ENCODE measurements at places on chromosomes 3 and 15.

GRCh38 chr3:32237670-32238452 is 619 bp upstream of the CMTM8 start:
- DNase-seq = no peak

DNA sequence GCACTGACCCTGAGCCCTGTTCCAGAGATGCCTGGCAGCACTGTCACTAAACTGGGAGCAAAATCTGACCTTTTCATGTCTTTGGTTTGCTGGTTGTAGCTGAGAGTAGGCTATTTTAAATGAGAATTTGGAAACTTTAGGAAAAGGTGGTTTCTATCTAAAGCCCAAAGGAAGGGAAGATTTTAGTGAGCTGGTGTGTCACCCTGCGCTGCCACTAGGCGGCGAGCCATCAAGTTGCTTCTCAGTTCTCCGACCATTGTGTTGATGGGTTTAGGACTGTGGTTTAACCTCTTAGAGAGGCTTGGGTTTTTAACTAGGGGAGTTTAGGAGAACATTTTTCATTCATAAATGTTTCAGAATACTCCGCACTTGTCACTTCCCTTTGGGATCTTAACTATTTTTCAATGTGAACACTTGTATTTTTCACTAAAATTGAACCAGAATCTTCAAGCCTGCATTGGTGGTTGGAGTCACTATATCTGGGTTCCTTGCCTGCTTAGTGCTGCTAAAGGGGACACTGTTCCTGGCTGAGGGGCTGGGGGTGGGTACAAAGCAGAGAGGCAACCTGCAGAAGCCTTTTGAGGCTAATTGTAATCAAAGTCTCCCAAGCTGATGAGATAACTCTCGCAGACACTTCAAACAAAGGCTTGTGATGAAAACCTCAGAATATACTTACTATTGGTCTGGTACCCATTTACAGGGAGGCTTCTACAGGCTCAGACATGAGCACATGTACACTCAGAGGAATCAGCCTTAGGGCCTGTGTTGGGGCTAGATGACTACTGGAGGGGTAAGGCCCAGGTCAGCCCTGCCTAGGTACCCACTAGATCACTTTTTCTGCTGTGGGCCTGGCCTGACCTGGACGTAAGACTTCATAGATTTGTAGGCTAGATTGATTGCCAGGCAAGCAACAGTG is 16.8 kb downstream of the EXOSC7 start:
- no peak for DNase-seq

DNA sequence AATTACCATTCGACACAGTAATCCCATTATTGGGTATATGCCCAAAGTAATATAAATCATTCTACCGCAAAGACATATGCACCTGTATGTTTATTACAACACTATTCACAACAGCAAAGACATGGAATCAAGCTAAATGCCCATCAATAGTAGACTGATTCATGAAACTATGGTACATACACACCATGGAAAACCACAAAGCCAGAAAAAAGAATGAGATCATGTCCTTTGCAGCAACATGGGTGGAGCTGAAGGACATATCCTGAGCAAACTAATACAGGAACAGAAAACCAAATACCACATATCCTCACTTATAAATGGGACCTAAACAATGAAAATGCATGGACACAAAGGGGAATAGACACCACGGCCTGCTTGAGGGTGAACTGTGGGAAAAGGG is 11.1 kb upstream of the MCF2L2 start:
- no peak for DNase-seq

- no peak for DNase-seq
Observed at GRCh38 chr15:28002867-28003266, 96.2 kb downstream of the OCA2 start.

- no peak for DNase-seq
Observed at GRCh38 chr15:83871808-83872559, 218.1 kb downstream of the ADAMTSL3 start.

GRCh38 chr15:60002528-60003218 is 1.4 kb upstream of the FOXB1 start:
- no peak for DNase-seq

Data from effector CD8-positive, alpha-beta T cell (primary cell).